Natural killer cell (primary cell): ENCODE measurements at places on chromosomes 4 and X. TPM values are rescaled to one million over a fixed set of nuclear protein-coding genes. Genes with fewer than 3 reads are reported as not detected.

DNA sequence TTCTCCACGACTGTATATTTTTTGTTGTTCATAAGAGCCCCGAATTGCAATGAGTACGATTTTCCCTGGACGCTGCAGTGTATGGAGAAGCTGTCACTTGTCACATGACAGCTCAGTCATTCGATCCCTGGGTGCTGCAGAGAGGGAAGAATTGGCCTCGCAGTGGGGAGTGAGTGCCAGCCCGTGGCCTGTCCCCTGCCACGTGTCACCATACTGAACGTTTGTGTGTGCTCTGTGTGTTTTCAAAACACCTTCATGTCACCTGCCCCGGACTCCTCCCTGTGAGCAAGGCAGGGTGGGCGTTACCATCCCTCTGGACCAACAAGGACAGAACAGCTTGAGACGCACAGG lies 77.9 kb downstream of the TBL1X start:
- DNase-seq, result no peak

GRCh38 chrX:7943600-7944245 lies 16.5 kb upstream of the PNPLA4 start:
- no peak for DNase-seq

DNA sequence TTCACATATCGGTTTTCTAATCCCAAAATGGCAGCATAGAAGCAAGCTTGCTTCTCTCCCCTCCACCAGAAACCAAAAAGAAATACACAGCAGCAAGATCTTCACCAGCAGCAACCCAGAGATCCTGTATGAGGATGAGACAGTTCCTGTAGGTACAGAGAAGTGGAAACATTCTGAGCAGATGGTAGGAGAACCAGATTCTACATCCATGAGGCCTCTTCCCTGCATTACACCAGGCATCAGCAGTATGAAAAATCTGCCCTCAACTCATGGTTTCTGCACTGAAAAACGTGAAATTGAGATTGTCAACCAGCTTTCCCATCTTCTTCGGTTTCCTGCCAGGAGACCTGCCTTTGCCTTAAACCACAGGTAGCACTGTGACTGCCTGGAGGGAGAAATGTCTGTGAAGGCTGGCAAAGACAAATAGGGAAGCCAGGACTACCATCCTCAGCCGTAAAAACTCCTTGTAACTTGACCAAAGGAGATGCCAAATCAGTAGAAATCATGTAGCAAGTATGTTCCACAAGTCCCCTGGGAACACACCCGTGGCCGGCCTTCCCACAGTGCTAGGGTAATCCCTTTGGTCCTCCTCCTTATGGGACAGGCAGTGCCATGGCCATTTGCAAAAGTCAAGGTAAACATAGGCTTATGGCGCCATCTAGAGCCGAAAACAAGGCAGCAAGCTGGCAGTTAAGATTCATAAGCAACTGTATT lies 24.0 kb upstream of the MTHFD2L start:
- DNase-seq, result peak; percentile 65

- no peak for DNase-seq
Observed at GRCh38 chr4:168759321-168759720, 250.7 kb downstream of the CBR4 start.

DNA sequence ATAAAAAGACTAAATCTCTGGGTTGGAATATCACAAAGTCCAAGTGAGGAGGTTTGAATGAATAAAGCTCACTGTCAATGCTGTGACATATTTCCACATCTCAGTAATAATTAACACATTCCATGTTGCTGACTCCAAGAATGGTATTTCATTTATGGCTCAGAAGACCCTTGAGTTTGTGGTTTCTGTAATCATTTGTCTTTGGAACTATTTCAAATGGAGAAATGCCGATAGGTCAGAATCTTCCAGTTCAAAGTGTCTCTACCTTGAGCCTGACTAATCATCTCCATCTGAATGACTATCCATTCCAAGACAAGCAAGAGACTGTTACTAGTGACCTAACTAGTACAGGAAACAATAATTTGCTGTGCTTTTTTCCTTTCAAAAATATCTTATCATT lies 24.2 kb upstream of the SLC2A9 start:
- no peak for DNase-seq

DNA sequence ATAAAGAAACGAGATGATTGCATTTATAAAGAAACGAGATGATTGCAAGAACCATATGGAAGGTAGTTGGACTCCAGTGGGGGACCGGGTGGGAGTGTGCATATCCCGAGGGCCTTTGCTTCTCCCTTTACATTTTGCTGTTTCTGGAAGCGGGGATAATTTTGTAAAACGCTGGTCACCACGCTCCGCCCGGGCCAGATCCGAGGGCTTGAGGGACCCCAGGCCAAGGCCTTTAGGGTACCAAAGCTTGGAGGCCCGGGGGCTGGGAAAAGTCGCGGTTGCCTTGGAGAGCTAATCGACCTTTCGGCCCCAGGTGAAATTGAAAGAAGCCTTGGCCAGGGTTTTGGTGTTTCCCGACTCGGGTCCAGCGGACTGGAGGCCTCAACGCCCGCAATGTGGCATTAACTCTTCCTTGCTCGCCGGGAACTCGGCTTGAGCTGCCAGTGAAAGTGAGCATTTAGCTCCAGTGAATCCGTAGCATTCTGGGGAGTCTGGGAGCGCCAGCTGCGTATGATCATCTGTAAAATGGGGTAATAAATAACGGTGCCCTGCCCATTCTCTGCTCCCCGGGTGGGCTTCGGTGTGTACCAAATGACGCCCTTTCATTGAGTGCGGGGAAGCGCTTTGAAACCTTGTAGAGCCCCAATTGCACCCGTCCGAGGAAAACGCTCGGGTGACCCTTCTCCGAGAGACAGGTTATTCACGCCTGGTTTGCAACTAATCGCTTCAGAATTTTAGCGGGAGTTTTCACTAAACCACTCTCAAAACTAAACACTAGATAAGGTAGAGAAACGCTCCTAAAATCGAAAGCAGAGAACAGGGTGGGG lies 4.5 kb downstream of the NKX3-2 start:
- DNase-seq, result no peak

DNA sequence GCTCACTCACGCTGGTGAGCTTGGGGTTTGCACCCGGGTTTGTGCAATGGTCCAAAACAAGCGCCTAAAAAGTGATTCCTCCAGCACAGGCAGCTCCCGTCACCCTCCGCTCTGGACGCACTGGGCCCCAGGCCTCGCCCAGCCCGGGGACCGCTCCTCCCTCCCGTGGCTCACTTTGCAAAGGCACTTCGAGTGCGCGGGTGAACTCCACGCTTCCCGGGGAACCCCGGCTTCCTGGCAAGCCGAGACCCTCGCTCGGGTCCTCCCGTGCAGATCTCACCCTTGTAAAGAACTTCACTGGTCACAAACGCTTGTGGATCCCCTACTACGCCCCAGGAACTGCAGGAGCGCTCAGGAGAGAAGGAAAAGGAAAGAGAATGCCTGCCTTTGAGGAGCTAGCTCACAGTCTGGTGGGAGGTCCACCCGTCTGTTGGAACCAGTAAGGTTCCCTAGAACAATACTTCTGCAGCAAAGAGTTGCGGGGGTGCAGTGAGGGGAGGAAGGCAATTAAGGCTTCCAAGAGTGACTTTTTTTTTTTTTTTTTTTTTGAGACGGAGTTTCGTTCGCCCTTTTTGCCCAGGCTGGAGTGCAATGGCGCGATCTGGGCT lies at the start of gene CTPS2:
Gene CTPS2 (minus strand): TSS at position 122 of the 608 bp plus-strand sequence. CDS start 9,767 bp downstream, outside the sequence.
- DNase-seq, result peak; percentile 63

DNA sequence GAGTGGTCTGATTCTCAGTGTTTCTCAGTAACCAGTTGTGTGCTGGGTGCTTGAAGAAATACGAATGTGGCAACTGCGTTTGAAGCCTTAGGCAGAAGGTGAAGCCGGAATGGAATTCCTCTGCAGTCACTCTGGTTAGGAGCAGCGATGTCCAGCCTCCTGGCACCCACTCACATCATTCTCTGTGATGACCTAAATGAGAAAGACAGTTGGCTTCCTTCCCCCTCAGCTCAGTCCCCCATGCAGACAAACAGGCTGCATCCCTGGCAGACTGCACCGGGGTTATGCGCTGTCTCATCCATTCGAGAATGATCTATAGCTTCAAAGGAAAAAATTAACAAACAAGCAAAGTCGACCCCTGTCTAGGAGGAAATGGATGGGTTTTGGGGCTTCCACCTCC lies 170.1 kb upstream of the SCML1 start:
- no peak for DNase-seq

- no peak for DNase-seq
Observed at GRCh38 chr4:172308078-172308477, 494.9 kb downstream of the GALNTL6 start.

GRCh38 chrX:136598631-136599030 lies 49.3 kb upstream of the CD40LG start:
- no peak for DNase-seq

DNA sequence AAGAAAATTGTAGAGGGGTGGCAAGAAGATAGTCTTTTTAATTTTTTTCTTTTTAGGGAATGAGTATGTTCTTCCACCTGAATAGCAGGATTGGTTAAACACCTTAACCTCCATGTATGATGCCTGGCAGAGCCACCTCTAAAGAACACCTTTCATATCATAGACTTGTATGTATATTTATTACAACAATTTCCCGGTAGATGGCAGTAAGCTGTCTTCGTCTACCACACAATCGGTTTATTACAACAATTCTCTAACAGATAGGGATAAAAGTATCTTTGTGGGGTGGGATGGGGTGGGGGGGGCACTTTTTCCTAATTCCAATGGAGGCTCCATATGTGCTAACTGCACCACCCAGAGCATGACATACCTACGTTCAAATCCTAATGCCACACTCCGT lies 255.5 kb downstream of the LDB2 start:
- DNase-seq, result no peak

GRCh38 chr4:98148856-98149255 lies 5.6 kb upstream of the STPG2 start:
- DNase-seq, result no peak

- DNase-seq, result peak; percentile 18
Observed at GRCh38 chrX:42577936-42578470, 200.0 kb downstream of the PPP1R2C start.

GRCh38 chrX:153601511-153602110 lies 2.7 kb upstream of the CCNQ start:
- no peak for DNase-seq

DNA sequence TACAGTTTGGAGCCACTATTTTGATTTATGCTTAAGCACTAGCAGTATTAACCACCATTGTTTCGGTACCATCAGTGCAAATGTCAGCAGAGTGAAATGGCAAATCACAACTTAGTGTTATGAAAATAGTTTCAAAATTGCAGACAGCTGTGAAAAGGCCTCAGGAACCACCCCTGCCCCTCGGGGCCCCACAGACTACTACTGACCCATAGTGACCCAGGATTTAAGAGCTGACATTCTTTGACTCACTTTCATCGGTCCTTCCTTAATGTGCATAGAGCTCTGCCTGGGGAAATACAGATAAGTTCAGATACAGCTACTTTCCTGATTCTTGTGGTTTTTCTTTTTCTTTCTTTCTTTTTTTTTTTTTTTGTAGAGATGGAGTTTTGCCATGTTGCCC lies 3.3 kb upstream of the BBS7 start:
- no peak for DNase-seq

GRCh38 chr4:174613979-174614378 lies 91.7 kb upstream of the HPGD start:
- DNase-seq, result no peak

DNA sequence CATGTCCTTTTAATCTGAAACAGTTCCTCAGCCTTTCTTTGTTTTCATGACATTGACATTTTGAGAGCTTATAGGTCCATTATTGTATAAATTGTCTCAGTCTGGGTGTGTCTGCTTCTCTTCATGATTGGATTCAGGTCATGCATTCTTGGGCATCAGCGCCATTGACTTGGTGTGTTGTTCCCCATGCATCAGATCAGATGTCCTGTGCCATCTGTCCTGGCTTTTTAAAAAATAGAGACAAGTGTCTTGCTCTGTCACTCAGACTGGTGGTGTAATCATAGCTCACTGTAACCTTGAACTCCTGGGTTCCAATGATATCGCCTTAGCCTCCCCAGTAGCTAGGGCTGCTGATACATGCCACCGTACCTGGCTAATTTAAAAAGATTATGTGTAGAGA lies 55.7 kb downstream of the TBC1D14 start:
- no peak for DNase-seq

GRCh38 chrX:97066381-97066780 lies 182.7 kb downstream of the RPA4 start:
- no peak for DNase-seq

GRCh38 chrX:124272370-124272982 lies 60.0 kb upstream of the TEX13D start:
- DNase-seq, result no peak

DNA sequence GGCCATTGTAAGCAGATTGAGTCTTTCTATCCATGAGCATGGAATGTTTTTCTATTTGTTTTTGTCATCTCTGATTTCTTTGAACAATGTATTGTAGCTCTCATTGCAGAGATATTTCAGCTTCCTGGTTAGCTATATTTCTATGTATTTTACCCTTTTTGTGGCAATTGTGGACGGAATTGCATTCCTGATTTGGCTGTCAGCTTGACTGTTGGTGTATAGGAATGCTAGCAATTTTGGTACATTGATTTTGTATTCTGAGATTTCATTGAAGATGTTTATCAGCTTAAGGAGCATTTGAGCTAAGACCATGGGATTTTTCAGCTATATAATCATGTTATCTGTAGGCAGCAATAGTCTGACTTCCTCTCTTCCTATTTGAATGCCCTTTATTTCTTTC lies 154.6 kb downstream of the GUCY2F start:
- DNase-seq, result no peak

GRCh38 chr4:125833-126232 lies 1.5 kb downstream of the ZNF718 start:
- DNase-seq, result no peak

DNA sequence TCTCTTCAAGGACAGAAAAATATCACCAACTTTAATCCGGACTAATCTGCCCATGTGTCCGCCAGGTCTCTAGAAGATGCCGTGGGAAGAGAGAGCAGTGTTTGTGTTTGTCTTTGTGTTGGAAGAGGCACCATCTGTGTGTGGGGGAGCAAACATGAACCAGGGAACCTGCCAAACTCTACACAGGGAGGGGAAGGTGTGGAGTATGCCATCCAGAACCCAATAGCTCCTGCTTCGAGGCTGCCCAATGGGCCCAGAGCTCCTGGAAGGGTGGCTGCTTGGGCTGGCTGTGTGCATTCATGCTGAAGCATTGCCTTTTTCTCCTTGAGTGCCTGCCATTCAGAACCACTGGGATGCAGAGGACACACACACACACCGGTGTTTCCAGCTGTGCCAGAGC lies 536.2 kb downstream of the MID1IP1 start:
- DNase-seq, result no peak

- no peak for DNase-seq
Observed at GRCh38 chrX:4830880-4831557, 1117.6 kb upstream of the PRKX start.

- DNase-seq, result no peak
Observed at GRCh38 chr4:181896614-181897013, 346.6 kb upstream of the TENM3 start.

- DNase-seq, result no peak
Observed at GRCh38 chrX:80266979-80267378, 153.3 kb upstream of the TENT5D start.

SMR3B gene
- total RNA-seq, result not detected

MAGEA1 gene
- not detected for total RNA-seq

SSX3 gene
- not detected for total RNA-seq

DCUN1D4 gene
- total RNA-seq, result 35.9 TPM

MED28 gene
- 51.1 TPM for total RNA-seq

CCDC160 gene
- not detected for total RNA-seq

TBC1D8B gene
- 0.13 TPM for total RNA-seq
